ENCODE measurements at places on chromosomes 1 and 21.

GRCh38 chr1:40243351-40243750 lies 4.4 kb upstream of the TMCO2 start:
- DNase-seq, result no peak

- DNase-seq, result no peak
These were observed 1.4 kb downstream of the MASP2 start for GRCh38 chr1:11045428-11046269.

DNA sequence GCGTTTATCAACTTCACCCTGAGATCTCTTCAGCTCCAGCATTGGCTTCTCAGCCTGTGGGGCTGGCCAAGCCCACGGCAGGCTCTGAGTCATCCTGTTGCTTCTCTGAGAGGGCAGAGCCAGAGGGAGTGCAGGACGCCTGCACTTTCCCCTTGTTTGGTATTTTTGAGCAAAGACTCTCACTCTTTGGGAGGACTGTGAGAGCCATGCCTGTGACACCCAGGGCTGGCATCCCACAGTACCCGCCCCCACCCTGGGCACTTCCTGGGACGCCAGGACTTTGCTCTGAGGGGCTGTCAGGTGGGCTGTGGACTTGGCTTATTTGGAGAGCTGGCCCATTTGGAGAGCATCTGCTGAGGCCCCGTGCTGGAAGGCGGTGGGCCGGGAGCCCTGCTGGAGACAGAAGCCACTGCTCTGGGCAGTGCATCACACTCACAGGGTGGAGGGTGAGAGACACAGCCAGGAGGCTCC lies 37.4 kb downstream of the VANGL1 start:
- DNase-seq, result no peak

- DNase-seq, result no peak
These were observed 175.3 kb upstream of the KIAA0040 start for GRCh38 chr1:175367896-175368295.

DNA sequence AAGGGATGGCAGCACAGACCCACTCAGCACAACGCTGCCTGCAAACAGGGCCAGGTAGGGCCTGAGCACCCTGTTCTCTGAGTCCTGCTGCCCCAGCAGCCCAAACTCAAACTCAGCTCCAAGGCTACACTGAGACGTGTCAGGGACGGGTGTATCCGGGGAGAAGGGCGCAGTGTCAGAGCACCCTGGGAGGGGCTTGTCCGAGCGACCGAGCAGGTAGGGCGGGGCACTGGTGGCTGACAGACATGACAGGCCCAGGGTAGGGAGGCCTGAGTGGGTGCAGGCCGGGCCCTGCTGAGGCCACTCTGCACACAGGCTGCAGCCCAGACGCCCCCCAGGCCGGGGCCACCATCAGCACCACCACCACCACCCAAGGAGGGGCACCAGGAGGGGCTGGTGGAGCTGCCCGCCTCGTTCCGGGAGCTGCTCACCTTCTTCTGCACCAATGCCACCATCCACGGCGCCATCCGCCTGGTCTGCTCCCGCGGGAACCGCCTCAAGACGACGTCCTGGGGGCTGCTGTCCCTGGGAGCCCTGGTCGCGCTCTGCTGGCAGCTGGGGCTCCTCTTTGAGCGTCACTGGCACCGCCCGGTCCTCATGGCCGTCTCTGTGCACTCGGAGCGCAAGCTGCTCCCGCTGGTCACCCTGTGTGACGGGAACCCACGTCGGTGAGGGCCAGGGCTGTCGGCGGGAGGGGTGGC lies 5.5 kb downstream of the SCNN1D start:
- DNase-seq, result no peak

DNA sequence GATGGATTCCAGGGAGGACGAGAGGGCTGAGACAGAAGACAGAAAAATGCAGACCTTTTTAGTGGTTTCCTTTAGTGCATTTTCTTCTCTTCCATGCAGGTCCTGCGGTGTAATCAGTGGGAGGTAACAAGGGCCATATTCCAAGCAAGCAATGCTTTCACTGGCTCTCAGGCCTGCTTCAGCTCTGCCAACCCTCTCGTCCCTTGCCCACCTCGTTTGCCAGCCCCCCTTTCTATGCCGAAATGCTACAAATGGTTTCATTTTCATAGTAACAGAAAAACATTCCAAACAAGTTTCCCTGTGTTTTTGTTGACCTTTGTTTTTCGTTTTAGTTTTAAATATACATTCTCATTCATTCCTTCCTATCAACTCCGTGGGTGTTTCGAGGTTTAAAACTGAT lies 443.1 kb downstream of the TTLL7 start:
- DNase-seq, result no peak

- no peak for DNase-seq
These were observed 16.9 kb upstream of the COL18A1 start for GRCh38 chr21:45388011-45388521.

DNA sequence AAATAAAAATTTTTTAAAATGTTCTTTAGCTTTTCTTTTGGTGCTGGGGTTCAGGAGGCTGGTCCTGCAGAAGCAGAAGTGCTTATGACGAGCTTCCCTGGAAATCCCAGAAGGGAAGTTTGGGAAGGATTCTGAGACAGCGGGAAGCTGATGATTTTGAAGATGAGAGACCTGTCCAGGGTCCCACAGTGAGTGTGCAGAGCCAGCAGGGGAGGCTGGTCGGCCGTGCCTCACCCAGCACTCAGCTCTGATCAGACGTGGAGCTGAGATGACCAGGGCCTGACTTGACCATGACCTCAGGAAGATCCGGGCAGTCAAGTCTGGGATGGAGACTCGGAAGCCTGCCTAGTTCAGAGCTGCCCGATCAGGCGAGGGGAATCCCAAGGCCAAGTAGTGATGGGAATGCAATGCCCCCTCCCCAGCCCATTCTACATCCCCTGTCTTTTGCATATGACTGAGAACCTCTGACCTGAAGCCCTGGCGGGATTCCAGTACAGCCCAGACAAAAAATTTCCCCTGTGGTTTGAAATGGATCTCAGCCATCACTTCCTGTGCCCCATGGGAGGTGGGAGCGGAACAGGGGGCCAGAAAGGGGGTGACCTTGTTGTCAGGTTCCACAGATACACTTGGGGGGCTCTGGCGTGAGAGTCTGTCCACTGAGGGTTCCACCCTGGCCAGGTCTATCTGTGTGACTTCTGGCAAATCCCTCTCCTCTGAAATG lies 96.8 kb upstream of the RUNX3 start:
- no peak for DNase-seq

DNA sequence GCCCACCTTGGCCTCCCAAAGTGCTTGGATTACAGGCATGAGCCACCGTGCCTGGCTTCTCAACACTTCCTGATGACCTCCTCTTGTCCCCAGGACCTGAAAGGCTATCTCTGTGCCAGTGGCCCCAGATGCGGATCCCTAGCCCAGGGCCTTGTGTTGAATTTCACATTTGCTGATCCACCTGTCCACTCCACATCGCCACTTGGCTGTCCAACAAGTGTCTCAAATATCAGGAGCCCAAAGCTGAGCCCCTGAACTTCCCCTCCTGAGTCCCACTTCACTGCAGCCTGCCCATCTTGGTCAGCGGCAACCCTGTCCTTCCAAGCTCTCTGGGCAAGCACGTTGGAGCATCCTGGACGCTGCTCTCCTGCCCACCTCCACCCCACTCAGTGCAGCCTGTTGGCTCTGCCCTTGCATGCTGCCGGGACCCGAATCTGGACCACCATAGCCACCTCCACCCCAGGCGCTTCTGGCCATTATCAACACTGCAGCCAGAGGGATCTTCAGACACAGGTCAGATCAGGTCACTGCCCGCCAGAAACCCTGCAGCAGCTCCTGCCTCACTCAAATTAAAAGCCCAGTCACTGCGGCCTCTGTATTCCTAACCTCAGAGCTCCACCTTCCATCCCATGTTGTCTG lies 352.5 kb upstream of the VAMP3 start:
- DNase-seq, result no peak
